ENCODE measurements at places on chromosomes 4 and X.

DNA sequence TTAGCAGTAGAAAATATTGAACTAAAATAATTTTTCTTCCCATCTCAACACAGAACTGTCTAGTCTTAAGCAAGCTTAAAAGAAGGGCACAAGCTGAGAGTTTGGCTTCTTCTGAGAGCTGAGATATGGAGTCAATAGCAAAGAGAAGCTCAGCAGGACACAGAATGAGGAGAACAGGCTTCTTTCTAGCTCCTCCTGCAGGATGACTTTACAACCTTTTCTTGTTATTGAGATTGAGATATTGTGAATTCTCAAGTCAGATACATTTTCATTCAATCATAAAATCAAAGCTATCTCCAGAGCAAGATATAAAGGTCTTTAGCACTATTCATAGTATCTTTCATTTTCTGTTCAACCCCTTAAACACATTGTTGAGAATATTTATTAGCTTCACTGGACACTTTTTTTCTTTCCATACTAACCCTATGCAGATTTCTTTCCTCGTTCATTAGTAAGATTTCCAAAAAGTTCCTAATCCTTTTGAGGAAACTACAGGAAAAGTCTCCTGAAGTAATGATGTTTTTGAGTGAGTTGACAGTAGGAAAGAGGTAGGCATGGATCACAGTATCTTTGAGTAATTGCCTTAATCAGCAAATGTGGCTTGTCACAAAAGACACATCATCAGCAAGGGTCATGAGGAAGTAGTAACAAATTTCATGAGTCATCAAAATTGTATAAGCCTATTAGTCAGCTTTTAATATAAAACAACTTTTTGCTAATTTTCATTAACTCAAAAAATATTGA, 17.8 kb upstream of the CXCL3 start:
- no peak for DNase-seq

DNA sequence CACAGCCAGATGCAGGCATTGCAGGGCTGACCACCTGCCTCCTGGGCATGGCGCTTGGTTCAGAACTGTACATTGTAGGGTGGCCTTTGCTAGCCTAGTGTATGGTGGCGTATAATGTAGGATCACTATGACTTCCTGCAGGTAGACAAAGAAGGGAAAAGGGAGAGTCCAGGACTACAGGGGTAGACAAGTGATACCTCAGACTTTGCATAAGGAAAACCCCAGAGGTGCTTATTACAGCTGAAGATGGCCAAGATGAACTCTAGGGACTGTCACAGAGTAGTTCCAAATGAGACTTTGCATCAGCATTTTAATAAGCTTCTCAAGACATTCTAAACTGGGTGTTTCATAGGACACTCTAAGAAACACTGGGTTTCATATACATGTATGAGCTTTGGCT, 116.4 kb upstream of the PUDP start:
- no peak for DNase-seq

DNA sequence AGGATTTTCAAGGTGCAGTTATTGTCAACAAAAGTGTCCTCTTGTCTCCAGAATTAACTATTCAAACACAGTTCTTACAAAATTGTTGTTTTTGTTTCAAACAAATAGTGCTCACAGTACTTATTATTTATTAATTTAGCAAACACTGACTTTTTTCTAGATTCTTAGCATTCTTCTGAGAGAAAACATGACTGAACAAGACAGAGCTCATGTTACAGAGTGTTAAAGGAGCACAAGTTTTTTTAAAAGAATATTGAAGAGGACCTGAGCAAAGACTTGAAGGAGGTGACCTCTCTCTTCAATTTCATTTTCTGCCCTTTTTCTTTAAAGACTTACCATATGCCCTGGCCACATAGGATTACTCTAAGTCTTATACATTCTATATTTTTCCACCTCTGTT, 2220.3 kb upstream of the AGA start:
- DNase-seq: no peak

DNA sequence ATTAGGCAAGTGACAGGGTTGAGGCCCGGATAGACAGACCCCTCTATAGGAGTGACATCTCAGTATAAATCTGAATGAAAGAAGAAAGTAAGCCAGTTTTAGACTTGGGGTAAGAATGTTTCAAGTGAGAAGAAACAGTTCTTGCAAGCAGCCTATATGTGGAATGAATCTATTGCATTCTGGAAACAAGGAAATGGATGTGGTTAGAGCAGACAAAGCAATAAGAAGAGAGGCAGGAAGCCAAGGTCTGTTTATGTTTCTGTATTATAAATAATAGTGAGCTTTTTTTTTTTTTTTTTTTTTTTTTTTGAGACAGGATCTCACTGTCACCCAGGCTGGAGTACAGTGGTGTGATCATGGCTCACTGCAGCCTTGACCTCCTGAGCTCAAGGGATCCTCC, 255.8 kb downstream of the UNC5C start:
- DNase-seq: no peak

- no peak for DNase-seq
Measured at GRCh38 chr4:1659104-1660043, 24.7 kb downstream of the FAM53A start.

DNA sequence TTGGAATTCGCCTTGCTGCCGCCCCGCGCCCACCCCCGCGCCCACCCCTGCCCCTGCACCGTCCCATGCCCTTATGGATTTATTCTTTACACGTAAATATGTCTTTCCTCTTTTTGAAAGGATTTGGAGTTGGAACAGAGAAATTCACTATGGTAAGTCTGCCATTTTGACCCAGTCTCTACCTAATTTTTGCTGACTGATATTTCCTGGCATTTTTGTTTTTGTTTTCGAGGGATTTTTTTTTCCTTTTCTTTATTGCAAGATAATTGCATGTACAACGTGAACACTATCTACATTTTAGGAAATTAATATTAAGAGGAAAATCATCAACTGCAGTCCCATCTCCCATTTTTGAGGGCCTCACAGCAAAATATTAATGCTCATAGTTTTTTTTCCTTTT, 468 bp upstream of the SPIN2B start:
- DNase-seq: no peak

- no peak for DNase-seq
Measured at GRCh38 chrX:103376118-103376978, at the start of gene BEX3. Gene BEX3, plus strand, starts transcription at chrX:103376538. Its CDS starts 984 bp downstream, at chrX:103377522.

DNA sequence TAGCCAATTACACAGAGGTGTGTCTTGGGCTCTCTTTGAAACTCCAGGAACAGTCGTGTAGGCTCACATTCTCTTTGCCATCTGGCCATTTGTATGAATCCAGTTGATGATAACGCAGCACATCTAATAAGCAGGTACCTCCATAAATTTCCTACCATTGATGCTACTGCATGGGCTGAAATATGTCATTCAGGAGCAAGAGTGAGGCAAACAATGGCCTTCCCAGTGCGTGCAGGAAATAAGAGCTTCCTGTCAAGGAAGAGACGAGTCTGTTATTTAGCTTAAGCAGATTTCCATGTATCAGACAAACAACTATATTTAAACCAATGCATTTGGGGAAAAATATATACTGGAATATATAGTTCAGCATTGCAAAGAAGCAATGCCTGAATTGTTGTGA, 102.1 kb upstream of the MXRA5 start:
- no peak for DNase-seq

DNA sequence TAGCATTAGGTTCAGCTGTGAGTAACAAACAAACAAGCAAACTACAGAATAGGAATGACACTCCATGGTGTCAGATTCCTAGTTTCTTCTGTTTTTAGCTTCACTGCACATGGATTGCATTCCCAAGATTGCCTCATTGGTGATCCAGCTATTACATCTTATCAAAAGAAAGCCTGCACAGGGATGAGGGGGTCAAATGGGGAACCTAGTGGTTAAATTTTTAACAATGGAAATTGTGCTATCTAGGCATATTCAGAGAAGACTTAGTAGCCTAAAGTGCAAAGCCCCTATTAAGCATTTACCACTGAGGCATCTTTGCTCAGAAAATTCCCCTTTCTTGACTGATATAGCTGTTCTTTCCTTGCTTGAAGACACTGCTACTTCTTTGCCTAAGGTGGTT, 3.9 kb upstream of the TTC29 start:
- no peak for DNase-seq

DNA sequence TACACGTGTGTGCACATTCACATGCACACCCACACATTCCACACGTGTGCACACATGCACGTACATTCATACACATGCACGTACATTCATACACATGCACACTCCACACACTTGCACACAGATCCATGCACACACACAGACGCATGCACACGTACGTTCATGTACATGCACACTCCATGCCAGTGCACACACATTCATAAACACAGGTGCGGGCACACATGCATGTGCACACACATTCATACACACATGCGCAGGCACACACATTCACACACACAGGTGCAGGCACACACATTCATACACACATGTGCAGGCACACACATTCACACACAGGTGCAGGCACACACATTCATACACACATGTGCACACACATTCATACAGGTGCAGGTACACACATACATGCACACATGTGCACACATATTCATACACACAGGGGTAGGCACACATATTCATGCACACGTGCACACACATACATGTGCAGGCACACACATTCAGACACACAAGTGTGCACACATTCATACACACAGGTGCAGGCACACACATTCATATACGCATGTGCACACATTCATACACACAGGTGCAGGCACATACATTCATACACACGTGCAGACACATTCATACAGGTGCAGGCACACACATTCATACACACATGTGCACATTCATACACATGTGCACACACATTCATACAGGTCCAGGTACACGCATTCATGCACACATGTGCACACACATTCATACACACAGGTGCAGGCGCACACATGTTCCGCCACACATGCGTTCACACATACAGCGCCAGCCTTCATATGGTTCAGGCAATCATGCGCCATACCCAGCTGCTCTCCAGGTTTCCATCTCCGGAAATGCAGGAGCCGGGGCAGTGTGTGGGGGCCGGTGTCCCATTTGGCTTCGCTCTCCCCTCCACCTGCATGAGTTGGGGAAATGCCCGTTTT, 124.8 kb downstream of the HMX1 start:
- DNase-seq: no peak

- no peak for DNase-seq
Measured at GRCh38 chr4:142683997-142684396, 162.1 kb downstream of the INPP4B start.

GRCh38 chr4:100981447-100982204, 365.7 kb downstream of the PPP3CA start:
- DNase-seq: no peak

GRCh38 chrX:39336671-39337311, 535.5 kb downstream of the MID1IP1 start:
- peak; percentile 56 for DNase-seq

GRCh38 chr4:87240341-87240740, 19.9 kb upstream of the KLHL8 start:
- DNase-seq: no peak

GRCh38 chr4:4559596-4559995, 17.7 kb upstream of the STX18 start:
- DNase-seq: no peak

GRCh38 chr4:5635826-5636195, 72.5 kb downstream of the EVC2 start:
- DNase-seq: no peak

GRCh38 chr4:10281996-10282395, 165.4 kb upstream of the WDR1 start:
- no peak for DNase-seq

- no peak for DNase-seq
Measured at GRCh38 chr4:86683983-86684382, 89.9 kb downstream of the PTPN13 start.

GRCh38 chr4:145279122-145279960, 99.0 kb upstream of the OTUD4 start:
- DNase-seq: no peak

GRCh38 chr4:66160606-66161005, 490.3 kb upstream of the EPHA5 start:
- DNase-seq: no peak

All from urinary bladder (tissue), 4 donors.